ENCODE measurements at places on chromosomes 2 and 18. TPM values are rescaled to one million over a fixed set of nuclear protein-coding genes. Genes with fewer than 3 reads are reported as not detected.

- no peak overlapping the region for H3K27ac ChIP-seq
- no peaks in the 10 kb centered on the region for H3K36me3 ChIP-seq
- no peak overlapping the region for H3K4me3 ChIP-seq
- DNase-seq, result no peak
- H3K27me3 ChIP-seq, result no peaks in the 10 kb centered on the region
These were observed 62.8 kb upstream of the DTNA start for GRCh38 chr18:34647251-34647650.

DNA sequence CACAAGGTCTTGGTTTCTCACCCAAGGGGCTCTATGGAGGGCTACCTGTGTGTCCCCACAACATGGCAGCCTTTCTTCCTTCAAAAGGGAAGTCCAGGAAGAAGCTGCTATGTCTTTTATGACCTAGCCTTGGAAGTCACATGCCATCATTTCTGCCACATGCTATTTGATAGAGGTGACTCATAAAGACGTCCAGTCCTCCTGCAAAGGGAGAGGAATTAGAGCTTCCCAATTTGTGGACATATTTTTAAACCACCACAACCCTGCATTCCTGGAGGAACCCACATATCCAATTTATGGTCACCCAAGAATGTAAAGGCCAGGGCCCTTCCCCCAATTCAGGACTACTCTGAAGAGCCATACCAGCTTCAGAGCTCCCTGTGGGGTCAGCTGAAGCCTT is 246.2 kb downstream of the CYP26B1 start:
- H3K4me3 ChIP-seq, result no peak overlapping the region
- DNase-seq, result no peak
- H3K4me1 ChIP-seq, result no peaks in the 10 kb centered on the region

DNA sequence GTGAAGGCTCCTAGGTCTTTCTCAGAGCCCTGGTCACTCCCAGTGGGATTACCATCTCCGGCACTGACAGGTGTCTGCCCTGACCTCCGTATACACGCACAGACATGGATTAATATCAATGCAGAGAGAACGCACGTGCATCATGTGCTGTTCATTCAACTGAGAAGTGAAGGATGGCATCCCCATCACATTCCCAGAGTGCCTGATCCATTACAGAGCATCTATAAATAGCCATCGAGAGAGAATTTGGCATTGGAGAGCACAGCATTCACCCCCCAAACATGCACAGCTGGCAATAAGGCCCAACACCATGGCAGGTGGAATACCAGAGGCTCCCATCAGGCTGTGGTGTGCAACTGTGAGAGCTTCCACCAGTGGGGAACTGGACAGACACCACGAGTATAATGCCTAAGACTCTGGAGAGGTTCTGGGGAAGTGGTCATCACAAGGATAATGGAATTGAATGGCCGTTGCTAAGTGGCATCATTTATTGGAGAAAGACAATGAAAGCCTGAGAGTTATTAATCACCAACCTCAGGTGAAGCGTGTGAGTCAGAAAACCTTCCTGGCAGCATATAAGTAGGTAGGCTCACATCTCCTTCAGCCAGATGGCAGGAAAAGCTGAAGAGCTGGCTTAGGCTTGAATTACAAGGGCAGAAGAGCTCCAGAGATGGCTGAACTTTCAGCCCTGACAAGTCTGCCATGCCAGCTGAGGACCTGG is 244.5 kb upstream of the ID2 start:
- H3K36me3 ChIP-seq, result peaks cover 26% of the 10 kb centered on the region
- no peak overlapping the region for H3K4me3 ChIP-seq
- H3K27ac ChIP-seq, result no peak overlapping the region

DNA sequence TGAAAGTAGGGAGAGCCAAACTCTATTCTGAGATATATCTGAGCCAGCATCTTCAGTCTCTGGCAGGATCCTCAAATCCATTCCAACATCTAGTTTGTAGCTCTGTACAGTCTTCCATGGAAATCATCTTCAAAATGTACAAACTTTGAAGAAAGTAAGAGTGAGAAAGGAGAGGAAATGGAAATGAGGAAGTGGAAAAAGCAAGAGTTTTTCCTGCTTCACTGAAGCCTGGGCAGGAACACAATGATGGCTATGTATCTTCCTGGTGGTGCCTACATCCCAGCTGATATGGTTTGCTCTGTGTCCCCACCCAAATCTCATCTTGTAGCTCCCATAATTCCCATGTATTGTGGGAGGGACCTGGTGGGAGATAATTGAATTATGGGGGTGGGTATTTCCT is 4.1 kb upstream of the RPIA start:
- H3K27ac ChIP-seq, result no peak overlapping the region
- H3K4me1 ChIP-seq, result peaks cover 12% of the 10 kb centered on the region
- no peak overlapping the region for H3K4me3 ChIP-seq
- no peak for DNase-seq
- H3K27me3 ChIP-seq, result no peaks in the 10 kb centered on the region

DNA sequence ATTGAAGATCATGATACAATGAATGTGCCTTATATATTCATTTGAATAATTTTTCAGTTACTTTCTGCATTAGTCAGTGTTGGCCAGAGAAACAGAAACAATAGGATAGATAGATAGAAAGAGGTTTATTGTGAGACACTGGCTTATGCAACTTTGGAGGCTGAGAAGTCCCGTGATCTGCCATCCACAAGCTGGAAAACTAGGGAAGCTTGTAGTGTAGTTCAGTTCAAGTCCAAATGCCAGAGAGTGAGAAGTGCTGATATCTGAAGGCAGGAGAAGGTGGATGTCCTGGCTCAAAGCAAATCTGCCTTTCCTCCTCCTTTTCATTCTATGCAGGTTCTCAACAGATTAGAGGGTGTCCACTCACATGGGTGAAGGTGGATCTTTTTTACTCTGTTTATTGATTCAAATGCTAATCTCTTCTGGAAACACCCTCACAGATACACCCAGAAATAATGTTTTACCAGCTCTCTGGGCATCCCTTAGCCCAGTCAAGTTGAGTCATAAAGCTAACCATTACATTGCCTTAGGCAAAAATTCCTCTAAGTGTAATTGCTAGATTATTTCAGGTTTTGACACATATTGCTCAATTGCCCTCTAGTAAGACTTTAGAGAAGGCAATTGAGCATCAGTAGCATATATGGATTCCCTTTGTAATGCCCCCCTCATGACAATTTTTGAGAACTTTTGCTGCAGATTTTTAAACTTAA is 341.4 kb downstream of the LPIN1 start:
- no peaks in the 10 kb centered on the region for H3K27me3 ChIP-seq
- no peak overlapping the region for H3K27ac ChIP-seq
- no peaks in the 10 kb centered on the region for H3K4me1 ChIP-seq
- DNase-seq, result no peak
- H3K36me3 ChIP-seq, result no peaks in the 10 kb centered on the region

DNA sequence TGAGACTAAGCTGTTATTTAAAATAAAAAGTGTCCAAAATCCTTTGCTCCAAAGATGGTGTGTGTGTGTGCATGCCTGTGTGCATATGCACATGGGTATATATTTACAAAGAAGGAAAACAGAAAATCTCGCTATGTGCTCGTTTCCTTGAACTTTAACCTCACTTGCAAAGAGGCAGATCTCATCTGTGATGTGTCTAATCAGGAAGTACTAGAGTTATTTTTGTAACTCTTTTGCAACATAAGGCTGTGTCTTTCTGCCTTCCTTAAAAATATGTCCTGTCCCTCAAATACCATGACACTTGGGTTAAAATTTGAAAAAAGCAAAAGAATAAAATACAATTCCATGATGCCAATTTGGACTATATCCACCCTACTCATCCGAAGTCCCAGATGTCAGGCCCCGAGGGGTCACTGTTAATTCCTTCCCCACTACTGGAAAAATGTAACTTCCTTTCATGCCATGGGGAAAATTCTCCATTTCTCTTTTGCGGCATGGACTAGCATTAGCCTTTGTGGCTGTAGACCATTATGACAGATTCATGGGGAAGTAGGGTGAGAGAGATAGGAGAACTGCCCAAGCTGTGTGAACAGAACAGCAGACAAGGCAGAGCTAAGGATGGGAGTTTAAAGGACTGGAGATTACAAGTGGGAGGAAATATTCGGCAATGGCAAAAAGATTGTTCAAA is 191.3 kb downstream of the MYO1B start:
- H3K27me3 ChIP-seq, result no peaks in the 10 kb centered on the region
- H3K4me1 ChIP-seq, result no peaks in the 10 kb centered on the region
- no peaks in the 10 kb centered on the region for H3K36me3 ChIP-seq
- H3K4me3 ChIP-seq, result no peak overlapping the region

- H3K27ac ChIP-seq, result no peak overlapping the region
- H3K36me3 ChIP-seq, result no peaks in the 10 kb centered on the region
- H3K27me3 ChIP-seq, result no peaks in the 10 kb centered on the region
These were observed 44.1 kb downstream of the TGFA start for GRCh38 chr2:70509565-70509964.

- no peak overlapping the region for H3K4me3 ChIP-seq
- H3K27ac ChIP-seq, result no peak overlapping the region
- DNase-seq, result no peak
- H3K36me3 ChIP-seq, result no peaks in the 10 kb centered on the region
- H3K27me3 ChIP-seq, result no peaks in the 10 kb centered on the region
These were observed 95.3 kb downstream of the RBM43 start for GRCh38 chr2:151166410-151166809.

- H3K27me3 ChIP-seq, result no peaks in the 10 kb centered on the region
- no peaks in the 10 kb centered on the region for H3K36me3 ChIP-seq
- DNase-seq, result no peak
- H3K4me1 ChIP-seq, result no peaks in the 10 kb centered on the region
These were observed 64.4 kb upstream of the CXCR4 start for GRCh38 chr2:136182315-136182714.

DNA sequence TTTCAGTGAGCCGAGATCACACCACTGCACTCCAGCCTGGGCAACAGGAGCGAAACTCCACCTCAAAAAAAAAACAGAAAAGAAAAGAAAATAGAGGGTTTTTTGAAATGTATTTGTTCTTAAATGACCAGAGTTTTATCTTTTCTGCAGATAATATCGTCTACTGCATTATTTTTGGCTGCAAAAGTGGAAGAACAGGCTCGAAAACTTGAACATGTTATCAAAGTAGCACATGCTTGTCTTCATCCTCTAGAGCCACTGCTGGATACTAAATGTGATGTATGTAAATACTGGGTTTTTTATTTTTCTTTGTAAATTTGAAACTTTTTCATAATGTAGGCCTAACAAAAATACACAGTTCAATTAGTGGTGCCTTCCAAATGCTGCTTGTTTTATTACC is 18.1 kb downstream of the CCNT2 start:
- peaks cover 6% of the 10 kb centered on the region for H3K4me1 ChIP-seq
- no peak overlapping the region for H3K4me3 ChIP-seq
- DNase-seq, result no peak
- H3K27ac ChIP-seq, result no peak overlapping the region

Gene RNF144A
- 36.7 TPM for total RNA-seq

Gene REG3A
- total RNA-seq, result not detected

Gene AOX1
- total RNA-seq, result not detected

Gene UGT1A3
- not detected for total RNA-seq

Gene CBLN2
- not detected for total RNA-seq

Gene TNS1
- total RNA-seq, result 1.1 TPM
